T-helper 22 cell (primary cell): ENCODE measurements at places on chromosomes 4 and X.

GRCh38 chrX:16444353-16444752 lies 205.6 kb upstream of the S100G start:
- no peak for DNase-seq

DNA sequence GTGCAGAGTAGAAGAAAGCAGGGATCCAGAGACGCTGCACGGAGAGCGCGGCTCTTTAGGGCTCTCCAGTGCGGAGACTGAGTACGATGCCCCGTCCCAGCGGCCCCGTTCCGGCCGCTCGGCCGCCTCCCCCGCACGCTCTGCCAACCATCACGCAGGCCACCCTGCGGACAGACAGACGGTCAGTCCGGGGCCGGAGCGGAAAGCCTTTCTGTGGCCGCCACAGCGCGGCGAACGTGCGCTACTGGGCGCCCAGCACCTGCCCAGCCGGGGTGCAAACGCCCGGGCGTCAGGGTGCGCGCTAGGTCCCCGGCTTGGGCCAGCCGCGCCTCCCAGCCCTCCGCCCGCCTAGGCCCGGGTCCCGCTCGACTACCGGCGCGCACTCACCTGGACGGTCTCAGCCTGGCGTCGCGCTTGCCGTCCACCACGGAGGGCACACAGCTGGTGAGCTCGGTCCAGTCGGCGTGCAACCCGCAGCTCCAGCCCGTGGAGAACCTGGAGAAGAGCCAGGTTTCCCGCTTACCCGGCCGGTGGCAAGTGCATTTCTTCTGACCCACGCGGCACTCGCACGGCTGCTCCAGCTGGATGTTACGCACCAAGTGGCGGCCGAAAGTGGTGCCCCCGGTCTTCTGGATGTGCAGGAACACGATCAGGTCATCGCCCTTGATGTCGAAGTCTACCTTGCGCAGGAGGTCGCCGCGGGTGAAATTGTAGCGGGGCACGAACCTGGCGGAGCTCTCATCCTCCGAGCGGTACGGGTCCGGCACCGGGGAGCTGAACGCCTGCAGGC lies 1.8 kb downstream of the HS6ST2 start:
- no peak for DNase-seq

- DNase-seq, result no peak
Measured at GRCh38 chrX:140765043-140765784, 55.7 kb downstream of the LINC00632 start.

- no peak for DNase-seq
Measured at GRCh38 chr4:85092536-85092935, 126.0 kb upstream of the WDFY3 start.

GRCh38 chr4:170872794-170873193 lies 783.0 kb upstream of the AADAT start:
- DNase-seq, result no peak

- no peak for DNase-seq
Measured at GRCh38 chrX:153635788-153636668, 11.0 kb upstream of the DUSP9 start.

- no peak for DNase-seq
Measured at GRCh38 chr4:41132055-41132683, 82.2 kb downstream of the APBB2 start.

GRCh38 chr4:10153161-10153560 lies 36.6 kb upstream of the WDR1 start:
- no peak for DNase-seq

- no peak for DNase-seq
Measured at GRCh38 chr4:162075726-162076125, 88.1 kb downstream of the FSTL5 start.

DNA sequence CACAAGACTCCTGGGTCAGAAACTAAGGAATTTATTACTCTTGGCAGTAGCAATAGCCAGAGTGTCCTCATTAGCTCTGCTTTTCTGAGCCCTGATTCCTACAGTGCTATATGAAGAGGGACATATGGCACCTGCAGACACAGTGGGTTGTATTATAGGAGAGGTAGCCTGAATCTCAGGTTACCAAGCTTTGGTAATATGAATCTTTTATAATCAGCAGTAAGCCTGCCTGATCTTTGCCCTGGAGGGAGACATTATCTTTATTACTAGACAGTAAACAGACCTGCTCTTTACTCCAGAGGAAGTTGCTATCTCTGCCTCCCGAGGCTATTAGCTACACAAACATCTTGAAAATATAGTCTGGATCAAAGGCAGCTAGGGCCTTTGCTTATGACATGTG lies 62.5 kb upstream of the HOPX start:
- no peak for DNase-seq

DNA sequence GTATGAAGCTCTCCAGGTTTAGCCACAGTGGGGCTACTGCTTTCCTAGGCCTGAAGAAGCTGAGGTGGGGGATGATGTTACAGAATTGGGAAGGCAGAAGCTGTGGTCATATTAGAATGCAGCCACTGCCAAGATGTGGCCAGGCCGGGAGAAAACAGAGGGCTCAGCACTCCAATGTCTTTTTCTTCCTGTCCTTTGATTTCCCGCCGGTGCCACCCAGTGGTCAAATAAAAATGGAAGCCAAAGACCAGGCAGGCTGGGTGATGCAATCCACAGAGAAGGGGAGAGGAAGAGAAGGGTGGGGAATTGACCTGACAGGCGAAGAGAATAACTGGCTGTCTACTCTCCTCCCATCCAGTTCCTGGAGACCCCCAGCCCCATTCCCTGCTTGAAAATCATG lies 94.9 kb upstream of the SHISA3 start:
- DNase-seq, result no peak

DNA sequence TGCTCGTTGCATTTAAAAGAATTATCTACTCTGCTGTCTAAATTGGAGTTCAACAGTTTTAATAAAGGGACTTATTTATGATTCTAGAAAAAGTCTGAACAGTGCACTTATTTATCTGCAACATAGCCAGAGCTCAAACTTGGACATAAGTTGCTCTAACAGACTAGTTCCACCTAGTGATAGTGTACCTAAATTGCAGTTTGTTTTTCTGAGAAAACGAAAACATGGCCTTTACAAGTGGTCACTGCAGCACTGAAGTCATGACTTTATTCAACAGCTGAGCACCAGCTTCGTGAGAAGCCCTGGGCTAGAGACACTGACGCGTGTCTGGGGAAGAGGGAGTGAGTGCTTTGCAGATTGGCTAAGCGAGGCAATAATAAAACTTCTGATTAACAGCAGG lies 77.3 kb upstream of the IGSF1 start:
- DNase-seq, result no peak

GRCh38 chrX:110131031-110131430 lies 128.1 kb downstream of the TMEM164 start:
- no peak for DNase-seq

GRCh38 chrX:114472788-114473187 lies 111.1 kb upstream of the HTR2C start:
- no peak for DNase-seq

DNA sequence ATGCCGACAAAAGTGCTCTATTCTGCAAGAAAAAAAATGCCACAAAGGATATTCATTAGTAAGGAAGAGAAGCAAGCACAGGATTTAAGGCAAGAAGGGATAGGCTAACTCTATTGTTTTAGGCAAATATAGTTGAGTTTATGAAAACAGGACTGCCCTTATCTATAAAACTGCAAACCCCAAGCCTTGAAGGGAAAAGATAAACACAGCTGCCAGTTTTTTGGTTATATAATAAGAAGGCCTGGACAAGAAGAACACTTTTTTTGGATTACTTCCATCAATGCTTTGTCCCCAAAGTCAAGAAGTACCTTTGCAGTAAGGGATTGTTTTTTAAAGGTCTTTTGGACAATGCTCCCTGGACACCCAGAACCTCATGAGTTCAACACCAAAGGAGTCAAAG lies 45.4 kb upstream of the WWC2 start:
- no peak for DNase-seq

DNA sequence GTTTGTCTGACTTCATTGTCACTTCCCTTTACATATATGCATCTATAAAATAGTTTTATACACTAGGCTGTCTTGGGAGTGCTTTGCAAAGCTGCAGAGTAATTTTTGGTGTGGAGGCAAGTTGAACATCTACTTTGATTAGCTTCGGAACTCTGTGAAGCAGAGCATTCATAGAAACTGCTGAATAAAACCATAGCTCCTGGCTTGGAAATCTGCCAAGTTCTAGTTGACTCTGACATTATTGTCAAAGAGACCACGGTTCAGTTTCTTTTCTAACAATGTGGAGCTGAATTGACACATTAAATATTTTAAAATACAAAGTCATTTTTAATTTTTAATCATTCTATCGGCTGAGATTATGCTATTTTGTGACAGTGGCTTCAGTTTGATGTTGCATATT lies 335.0 kb downstream of the BMPR1B start:
- no peak for DNase-seq

- DNase-seq, result no peak
Measured at GRCh38 chr4:42627885-42628646, 28.8 kb downstream of the ATP8A1 start.

DNA sequence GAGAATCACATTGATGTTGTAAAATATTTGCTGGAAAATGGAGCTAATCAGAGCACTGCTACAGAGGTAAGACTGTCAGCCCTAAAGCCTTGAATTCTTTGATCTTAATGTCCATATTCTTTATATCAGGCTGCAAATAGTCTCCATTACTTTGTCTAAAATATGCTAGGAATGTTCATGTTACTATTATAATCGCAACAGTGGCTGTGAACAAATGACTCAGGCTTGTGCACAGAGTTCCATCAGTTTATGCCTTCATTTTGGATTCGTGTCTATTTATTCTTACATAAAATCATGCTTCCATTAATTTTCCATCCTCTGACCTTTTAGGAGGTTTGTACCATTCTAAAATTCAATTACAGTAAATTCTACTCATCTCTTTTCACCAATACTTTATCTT lies 182.7 kb downstream of the ANK2 start:
- DNase-seq, result no peak

- no peak for DNase-seq
Measured at GRCh38 chr4:88616275-88617150, 24.2 kb downstream of the HERC3 start.

DNA sequence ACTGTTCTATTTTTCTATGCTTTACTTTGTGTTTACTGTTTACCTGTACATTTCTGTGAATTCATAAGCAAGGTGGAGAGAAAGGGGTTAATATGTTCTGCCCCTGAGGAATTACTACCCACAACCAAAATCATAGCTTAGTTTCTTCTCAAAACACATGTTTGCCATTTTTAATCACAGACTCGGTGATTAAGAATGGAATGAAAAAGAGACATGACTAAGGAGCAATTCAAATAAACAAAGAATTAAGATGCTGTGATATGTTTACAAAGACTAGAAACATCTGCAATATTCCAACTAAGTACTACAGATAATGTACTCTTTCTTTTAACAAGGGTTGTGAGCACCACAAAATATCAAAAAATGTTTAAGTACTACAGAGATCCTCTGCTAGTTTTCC lies 11.7 kb upstream of the FAT4 start:
- DNase-seq, result no peak

DNA sequence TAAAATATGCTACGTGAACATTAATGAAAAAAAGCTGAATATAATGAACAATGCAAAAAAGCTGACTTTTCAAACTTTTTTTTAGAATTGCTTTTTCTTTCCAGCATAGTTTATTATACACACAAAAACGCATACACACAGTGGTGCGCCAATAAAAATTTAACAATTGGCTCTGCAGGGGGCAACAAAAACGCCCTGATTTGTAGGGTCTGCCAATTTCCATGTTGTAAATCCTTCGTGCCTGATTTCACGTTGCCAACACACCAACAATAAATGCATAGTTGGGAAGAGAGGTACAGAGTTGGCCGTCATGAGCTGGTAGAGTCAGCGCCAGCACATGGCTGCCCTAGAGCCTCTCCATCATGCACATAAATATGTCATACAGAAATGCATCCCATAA lies 333.1 kb downstream of the MAPK10 start:
- no peak for DNase-seq

- no peak for DNase-seq
Measured at GRCh38 chrX:134163836-134164235, 73.1 kb upstream of the CCDC160 start.

DNA sequence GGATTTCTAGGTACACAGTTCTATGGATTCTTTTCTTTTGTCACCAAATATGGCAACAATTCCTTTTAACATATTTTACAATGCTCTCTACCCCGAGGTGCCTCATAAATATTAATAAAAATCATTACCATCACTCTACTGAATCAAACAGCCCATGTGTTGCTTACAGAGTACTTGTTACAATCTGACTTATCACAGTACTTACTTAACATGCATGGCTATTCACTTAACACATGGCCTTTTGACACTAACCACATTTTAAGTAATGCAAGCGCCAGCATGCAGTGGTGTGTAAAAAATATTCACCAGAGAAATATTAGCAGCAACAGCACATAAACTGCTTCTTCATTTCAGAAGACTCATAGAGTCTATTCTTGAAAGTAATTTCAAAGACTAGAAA lies 64.9 kb downstream of the BMP3 start:
- DNase-seq, result no peak

DNA sequence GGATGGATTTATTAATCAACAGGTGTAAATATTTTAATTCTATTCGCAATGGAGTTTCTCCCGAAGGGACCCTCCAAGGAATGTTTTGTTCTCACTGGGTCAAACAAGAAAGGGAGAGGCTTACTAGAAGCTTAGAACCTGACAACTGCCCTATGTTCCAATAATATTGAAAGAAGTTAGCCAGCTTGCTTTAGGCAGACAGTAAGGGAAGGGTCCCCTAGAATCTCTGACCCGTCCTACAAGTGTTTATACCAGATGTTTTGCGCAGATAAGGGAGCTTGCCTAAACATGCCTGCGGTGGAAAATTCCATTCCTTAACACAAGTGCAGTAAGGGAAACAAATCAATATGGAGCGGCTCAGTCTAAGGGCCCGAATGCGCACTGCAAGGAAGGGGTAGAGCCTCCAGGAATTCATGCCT lies 17.7 kb downstream of the IL21 start:
- no peak for DNase-seq
